ENCODE measurements at places on chromosomes 16 and 17.

DNA sequence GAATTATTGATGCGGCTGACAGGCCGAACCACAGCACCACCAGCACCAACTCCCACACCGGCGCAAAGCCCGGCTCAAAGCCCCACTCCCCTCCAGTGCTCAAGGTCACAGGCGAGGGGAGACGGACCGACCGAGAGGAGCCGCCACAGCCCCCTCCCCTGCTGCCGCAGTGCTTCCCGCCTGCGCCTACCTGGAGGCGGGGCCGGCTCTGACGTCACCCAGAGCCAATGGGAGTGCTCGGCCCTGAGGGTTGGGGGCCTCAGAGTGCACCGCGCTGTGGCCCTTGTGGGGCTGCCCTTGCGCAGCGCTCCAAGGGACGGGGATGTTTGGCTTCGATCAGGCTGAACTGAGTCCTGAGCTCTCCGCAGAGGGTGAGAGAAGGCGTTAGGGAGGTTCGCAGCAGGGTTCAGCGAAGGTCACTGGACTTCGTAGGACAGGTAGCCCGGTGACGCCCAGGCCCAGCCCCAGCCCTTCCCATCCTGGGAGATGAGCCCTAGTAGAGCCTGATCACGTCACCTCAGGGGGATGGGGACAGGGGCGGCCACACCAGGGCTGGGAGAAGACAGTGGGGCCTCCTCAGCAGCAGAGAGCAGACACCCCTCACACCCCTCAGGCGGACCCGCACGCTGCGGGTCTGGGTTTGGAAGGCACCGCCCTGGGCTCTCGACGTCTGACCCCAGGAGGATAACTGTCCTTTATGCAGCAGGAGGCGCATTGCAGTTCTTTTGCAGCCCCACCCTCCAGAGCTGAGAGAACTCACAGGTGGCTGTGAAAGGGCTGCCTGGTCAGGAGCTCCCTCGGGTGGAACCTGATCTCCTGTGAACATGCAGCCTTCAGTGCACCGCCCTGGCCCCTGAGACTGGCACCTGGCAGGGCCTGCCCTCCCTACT lies 1.5 kb downstream of the NDRG4 start:
- peak; percentile 66 for DNase-seq

DNA sequence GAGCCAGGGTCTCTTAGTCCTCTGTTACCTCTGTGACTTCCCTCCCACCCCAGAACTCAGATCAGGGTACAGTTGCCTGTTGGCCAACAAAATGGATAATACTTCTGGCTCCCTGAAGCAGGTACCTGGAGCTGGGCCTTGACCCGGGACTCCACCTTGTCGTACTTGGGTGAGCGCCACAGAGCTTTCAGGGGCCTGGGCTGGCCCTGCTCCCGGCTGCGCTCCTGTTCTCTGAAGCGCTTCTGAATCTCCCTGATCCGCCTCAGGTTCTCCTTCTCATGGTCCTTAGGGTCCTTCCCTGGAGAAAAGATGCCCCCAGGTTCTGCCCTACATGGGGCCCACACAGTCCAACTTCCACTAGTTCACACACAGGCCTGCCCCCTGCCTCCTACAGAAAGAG lies 1.7 kb downstream of the ENKD1 start:
- DNase-seq: no peak

GRCh38 chr16:79752396-79752795 lies 151.9 kb upstream of the MAF start:
- no peak for DNase-seq

- no peak for DNase-seq
These were observed 143.9 kb downstream of the KCNJ2 start for GRCh38 chr17:70313086-70313852.

DNA sequence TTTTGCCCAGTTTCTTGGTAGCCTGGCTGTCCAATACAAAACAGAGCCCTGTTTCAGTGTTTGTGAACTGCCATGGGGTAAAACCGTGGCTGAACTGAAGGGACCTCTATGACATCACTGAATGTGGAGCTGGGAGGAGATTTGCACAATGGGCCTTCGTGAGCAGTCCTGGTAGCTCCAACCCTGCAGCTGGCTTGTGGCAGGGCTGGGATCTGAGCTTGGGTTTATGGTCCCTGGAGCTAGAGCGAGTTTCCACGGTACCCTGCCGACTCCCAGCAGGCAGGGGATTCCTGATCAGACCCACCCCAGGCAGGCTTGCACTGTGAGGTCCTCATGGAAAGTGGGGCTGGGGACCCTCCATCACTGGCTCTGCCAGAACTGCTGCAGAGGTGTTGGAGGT lies 247.0 kb downstream of the GSG1L start:
- no peak for DNase-seq

DNA sequence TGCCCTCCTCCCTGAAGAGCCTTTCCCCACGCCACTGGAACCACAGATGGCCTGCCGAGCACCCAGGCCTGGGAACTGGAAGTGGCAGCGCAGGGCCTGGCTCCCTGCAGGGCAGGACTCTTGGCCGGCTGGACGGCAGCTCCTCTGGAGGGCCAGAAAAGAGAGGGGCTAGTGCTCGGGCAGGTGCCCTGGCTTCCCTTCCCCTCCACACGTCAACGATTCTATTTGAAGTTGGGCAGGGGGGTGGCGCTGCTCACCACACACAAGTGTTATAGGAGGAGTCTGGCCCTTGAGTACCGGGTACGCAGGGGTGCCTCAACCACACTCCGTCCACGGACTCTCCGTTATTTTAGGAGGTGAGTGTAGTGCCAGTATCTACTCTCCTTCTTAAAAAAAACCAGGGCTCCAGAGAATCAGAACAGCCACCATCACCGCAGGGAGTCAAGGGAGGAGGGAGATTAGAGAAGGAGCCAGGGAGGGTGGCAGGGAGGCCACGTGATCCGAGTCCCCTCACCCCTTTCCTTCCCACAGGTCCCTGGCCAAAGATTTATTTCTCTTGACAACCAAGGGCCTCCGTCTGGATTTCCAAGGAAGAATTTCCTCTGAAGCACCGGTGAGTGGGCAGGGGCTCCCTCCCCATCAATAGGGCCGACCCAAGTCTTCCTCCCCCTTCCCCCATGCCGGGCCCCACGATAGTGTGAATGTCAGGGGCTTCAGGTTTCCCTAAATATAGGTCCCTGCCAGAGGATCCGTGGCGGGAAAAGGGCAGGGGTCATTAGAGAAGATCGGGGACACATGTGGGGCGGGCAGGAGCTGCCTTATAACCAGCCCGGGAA lies 1.4 kb upstream of the ALDOA start:
- DNase-seq: peak; percentile 85

GRCh38 chr17:46120078-46120477 lies 73.2 kb downstream of the KANSL1 start:
- DNase-seq: no peak

- no peak for DNase-seq
These were observed 583 bp downstream of the ATXN2L start for GRCh38 chr16:28823291-28823872.

- DNase-seq: no peak
These were observed 16.4 kb downstream of the GAA start for GRCh38 chr17:80117491-80118401.

DNA sequence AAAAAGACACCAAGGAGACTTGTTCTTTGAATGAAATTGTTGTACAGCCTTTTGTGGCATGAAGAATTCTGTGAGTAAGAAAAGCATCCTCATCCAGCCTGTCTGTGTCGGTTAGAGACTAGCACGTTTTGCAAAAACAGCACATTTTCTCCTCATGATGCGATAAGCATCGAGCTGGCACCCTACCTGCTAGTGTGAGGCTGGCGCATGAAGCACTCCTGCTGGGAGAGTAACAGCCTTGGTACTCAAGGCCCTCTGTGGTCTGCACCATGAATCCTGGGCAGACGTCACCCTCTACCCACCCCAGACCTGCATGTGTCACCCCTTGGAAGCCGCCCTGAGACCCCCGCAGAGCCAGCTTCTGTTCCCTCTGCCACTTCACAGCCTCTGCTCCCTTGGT lies 92.6 kb upstream of the TMEM132E start:
- no peak for DNase-seq

DNA sequence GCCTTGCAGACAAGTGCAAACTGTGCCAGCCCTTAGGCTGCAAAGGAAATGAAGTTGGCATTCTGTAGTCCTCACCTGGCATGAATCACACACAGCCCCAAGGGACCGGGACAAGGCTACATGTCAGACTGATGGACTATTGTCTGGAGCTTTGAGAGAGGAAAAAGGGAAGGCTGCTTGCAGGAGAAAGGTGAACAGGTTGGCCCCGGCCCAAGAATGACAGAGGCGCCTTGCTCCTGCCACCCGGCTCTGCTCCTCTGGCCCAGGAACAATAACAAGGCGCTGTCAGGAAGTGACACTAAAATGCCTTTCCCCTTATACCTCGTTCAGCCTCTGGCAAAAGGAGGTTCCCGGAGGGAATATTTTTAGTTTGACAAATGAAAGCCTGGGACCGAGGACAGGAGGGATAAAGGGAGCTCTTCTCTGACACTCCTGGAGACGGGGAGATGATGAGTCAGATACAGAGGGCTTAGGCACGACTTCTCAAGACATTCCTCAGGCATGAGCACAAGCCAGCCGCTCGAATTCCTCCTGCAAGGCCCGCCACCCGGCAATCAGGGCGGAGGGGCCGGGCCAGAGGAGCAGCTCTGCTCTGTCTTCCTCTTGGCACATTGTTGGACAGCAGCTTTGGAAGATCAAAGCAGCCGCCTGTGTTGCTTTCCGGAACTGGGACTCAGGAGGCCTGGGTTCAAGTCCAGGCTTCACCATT lies 105.8 kb downstream of the NOG start:
- peak; percentile 12 for DNase-seq

DNA sequence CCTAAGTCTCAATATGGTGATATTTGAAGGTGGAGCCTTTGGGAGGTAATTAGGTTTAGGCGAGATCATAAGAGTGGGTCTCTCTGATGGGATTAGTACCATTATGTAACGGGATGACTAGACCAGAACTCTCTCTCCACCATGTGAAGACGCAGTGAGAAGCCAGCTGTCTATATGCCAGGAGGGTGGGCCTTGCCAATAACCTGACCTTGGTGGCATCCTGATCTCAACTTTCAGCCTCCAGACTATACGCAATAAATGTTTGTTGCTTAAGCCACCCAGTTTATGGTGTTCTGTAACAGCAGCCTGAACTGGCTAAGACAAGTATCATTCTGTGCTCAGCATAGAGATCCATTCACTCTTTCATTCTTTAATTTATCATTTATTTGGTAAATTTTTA lies 167.2 kb upstream of the CDH11 start:
- peak; percentile 67 for DNase-seq

All from NCI-H82 (cell line).